ENCODE measurements at places on chromosomes 11 and 22.
A peak's percentile ranks its signal among the peaks of the same experiment; 100 is the strongest.

DNA sequence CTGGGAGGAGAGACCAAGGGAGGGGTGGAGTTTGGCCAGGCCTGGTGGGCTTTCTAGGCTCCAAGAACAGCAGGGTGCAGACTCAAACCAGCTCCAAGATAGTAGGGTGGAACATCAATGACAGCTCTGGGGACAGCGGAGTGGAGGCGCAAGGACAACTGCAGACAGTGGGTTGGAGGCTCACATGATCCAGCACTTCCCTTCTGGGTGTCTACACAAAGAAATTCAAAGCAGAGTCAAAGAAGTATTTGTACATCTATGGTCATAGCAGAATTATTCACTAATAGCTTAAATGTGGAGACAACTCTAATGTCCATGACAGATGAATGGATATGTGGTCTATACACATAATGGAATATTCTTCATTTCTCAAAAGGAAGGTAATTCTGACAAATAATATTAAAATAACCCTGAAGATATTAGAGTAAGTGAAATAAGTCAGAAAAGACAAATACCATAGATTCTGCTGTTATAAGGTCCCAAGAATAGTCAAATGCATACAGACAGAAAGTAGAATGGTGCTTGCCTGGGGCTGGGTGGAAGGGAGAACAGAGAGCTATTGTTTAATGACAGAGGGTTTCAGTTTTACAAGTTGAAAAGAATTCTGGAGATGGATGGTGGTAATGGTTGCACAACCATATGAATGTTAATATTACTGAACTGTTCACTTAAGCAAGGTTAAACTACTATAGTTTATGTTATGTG, 5.5 kb upstream of the GAB4 start:
- DNase-seq, result no peak

- no peak for DNase-seq
Measured at GRCh38 chr11:47570651-47571356, 5.4 kb downstream of the PTPMT1 start.

DNA sequence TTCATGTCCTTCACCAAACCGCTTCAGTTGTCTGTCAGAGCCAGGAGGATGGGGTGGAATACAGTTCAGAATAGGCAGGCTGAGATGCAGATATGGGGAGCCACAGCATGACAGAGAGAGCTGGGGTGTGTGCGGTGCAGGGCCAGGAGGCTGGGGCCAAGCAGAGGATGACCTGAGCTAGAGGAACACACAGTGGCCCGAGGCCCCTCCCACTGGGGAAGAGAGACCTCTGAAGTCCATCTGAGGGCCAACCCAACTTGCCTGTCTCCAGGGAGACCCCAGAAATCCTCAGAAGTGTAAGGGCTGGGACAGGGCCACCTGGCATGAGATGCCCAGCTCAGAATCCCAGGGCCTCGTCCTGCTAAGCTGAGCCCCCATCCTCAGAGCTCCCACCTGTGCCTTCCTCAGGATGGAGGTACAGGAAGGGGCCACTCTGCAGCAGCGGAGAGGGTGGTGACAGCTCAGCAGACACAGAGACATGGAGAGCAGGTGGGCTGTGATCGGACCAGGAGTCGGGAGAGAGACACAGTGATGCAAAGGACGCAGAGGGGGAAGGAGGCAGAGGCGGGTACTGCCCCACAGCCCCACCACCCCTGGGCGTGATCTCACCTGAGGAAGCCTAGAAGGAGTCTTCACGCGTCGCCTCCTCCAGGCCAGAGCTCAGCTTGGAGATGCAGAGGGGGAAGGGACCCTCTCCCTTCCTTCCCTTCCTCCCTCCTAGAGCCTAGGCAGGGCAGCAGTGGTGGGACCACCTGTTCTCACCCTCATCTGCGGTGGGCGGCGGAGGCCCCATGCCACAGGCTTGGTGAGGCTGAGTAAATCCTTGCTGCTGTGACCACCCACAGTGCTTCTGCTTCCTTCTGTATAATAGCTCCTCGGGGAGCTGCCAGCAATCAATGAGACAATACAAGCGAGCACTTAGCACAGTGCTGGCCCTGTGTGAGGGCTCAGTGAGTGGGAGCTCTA, 9.1 kb upstream of the TUB start:
- DNase-seq, result no peak

GRCh38 chr11:73085189-73085875, 56.8 kb downstream of the FCHSD2 start:
- no peak for DNase-seq

DNA sequence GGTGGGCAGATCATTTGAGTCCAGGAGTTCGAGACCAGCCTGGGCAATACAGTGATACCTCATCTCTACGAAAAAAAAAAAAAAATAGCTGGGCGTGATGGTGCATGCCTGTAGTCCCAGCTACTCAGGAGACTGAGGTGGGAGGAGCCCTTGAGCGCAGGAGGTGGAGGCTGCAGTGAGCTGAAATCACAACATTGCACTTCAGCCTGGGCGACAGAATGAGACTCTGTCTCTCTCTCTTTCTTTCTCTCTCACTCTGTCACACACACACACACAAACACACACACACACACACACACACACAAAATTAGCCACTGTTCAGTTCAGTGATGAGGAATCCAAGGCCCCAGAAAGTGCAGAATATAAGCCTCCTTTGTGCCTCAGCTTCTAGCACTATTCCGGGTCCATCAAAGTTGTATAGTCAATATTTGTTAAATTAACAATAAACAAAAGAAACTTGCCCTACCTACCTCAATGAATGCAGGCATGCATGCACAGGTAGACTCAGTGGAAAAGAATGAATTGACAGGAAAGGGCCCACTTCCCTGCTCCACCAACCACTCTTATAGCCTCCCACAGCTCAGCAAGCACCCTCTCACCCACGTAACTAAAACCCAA, 3.9 kb upstream of the SMIM35 start:
- no peak for DNase-seq

DNA sequence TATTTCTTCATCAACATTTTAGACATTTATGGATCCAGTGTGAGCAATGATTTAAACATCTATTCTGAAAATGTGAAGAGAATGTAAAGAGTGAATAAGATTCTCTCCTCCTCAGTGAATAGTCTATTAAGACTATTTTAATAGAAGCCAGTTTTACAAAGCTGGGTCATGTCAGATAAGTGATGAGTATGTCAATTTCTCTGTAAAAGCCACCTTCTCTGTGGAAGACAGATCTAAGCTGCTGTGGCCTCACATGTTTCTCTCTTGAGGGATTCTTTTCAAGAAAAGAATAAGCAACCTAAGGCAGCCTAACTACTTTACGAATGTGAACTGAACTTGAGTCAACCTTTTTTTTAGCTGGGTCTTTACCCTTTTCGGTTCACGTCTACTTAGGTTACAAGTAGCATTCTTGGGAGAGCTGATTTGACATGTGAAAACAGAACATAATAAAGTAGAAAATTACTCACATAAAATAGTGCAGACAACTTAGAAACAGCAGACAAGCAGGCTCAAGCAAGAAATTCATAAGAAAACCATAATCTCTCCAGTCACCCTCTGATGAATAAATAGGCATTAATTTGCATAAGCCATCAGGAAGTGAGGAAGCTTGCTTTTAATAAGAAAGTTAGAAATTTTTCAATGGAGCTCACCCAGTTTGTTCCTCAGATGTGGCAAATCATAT, 9.9 kb downstream of the CTSC start:
- no peak for DNase-seq

- DNase-seq, result no peak
Measured at GRCh38 chr11:134780486-134781147, 368.6 kb upstream of the B3GAT1 start.

GRCh38 chr11:116525961-116526495, 246.8 kb downstream of the BUD13 start:
- no peak for DNase-seq

- DNase-seq, result no peak
Measured at GRCh38 chr11:126060757-126061171, 1.9 kb downstream of the CDON start.

GRCh38 chr11:19817265-19817851, 104.7 kb downstream of the NAV2 start:
- no peak for DNase-seq

GRCh38 chr11:73215191-73216134, 2.6 kb upstream of the P2RY2 start:
- DNase-seq, result peak; percentile 35

All from activated naive CD4-positive, alpha-beta T cell treated with anti-CD3 and anti-CD28 coated beads, Interleukin-2, amount 50 U/mL, for 72 hours (primary cell).